ENCODE measurements at places on chromosomes 12 and 14.

GRCh38 chr12:1595026-1595561 lies 713 bp upstream of the FBXL14 start:
- peak; percentile 32 for DNase-seq

- no peak for DNase-seq
These were observed 5.3 kb upstream of the GLTP start for GRCh38 chr12:109885616-109886015.

GRCh38 chr12:74382983-74383382 lies 154.7 kb upstream of the ATXN7L3B start:
- no peak for DNase-seq

DNA sequence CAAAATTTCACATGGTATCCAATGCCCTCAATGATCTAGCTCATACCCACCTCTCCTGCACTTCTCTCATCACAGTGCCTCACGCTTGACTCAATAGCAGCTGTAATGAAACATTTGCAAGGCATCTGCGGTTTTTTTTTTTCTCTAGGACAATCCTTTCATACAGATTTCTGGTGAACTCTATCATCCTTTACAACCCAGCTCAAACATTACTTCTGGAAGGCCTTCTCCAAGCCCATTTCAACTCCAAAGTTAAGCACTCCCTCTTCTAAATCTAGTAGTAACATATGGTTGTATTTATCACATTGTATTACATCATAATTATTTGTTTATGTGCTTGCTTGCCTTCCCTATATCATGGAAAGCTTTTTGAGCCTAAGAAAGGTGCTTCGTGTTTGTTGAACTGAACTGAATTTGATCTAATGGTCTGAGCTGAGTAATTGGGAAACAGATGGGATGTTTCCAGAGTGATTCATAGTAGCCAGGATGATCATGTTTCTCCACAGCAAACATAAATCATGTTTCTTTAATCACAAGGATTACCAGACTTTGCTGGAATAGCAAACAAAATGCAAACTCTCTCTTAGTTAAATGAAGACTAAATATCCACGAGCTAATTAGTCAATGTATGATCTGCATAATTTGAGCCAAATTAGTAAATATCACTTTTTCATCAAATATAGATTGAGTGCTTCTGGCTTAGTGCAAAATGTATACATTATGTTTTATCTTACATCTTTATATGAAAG lies 14.3 kb downstream of the CFL2 start:
- DNase-seq, result no peak

DNA sequence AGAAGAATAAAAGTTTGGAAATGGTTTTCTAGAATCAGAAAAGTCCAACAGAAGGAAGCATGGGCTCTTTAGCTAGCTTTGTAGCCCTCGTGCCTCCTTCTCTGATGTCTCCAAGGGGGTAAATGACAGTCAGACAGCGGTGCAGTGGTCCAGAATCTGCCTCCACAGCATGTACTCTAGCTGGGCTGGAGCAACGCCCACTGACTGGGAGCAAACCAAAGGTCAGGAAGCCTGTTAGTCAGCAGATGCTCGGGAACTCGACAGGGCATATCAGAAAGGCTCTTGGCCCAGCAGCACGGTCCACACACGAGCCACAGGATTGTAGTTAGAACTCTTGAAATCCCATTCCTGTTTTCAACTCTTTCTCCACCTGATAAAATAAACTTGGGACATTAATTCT lies 164.3 kb downstream of the GRIN2B start:
- DNase-seq, result no peak

DNA sequence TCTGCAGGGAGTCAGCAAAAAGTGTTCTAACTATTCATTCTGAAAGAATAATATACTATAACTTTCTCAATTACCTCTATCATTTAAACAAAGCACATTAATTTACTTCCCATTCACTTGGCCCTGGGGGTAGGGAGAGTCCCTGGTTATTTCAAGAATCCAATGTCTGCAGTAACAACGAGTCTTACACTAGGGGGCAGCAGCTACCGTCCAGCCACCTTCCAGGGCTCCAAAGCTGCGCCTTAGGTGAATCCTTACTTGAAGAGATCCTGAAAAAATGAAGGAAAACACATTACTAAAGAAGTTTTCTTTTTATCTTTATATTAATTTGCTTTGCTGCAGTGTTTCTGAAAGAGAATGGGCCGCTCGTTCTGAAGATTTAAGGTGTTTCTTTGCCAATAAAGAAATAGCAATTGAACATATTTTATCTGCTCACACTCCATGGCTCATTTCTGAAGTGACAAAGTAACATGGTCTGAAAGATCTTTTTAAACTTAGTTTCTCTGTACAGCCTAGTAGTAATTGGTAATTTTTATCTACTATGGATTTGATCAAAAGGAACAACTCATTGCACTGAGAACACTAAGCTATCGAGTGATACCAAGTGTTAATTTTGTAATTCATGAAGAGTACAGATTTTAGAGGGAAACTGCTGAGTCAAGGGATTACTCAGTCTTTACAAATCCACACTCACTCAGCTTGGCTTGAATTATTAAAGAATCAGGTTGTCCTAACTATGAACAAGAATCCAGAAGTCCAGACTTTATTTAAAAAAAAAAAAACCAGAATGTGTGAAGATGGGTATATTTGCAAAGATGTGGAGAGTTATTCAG lies 27.6 kb downstream of the BHLHE41 start:
- peak; percentile 86 for DNase-seq

DNA sequence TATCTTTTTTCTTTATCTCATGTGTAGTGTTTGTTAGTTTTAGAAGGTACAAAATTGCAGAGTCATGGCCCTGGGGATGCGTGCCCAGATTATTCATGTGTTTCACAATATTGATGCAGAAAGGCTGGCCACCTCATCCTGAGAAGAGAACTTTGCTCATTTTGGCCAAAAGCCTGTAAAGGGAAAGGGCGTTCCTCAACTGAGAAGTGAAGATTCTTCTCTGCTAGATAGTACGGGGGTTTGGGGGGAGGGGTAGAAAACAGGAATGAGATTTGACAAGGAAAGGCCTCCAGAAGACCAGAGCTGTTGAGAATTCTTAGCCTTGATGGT lies 1.7 kb downstream of the MGST1 start:
- peak; percentile 93 for DNase-seq

DNA sequence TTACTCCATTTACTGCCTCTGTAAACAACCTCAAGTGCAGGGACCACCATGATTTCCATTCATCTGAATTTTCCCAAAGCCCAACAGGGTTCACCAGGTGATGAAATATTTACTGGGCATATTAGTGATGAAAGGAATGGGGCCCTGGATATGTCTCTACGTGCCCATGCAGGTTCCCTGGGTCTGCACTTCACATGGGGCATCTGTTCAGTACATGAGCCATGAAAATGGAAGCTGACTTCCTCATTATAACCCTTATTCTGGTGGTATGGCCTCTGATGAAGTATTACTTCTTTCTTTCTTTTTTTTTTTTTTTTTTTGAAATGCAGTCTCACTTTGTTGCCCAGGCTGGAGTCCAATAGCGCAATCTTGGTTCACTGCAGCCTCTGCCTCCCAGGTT lies 26.5 kb upstream of the CORO1C start:
- peak; percentile 19 for DNase-seq

DNA sequence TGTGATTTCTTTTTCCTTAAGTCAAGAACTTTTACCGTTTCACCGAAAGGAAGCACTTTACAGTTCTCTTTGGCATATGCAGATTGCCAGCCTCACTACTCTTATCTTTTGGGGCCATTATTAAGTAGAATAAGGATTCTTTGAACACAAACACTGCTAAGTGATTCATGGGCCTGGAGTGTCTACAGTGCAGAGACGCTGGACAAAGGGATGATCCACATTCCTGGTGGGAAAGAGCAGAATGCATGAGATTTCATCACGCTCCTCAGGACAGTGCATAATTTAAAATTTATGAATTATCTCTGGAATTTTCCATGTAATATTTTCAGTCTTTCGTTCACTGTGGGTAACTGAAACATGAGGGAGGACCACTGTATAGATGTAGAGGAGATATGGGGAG lies 90.2 kb downstream of the TTLL5 start:
- DNase-seq, result no peak

- no peak for DNase-seq
These were observed 58.4 kb downstream of the SLC25A47 start for GRCh38 chr14:100381395-100382105.

DNA sequence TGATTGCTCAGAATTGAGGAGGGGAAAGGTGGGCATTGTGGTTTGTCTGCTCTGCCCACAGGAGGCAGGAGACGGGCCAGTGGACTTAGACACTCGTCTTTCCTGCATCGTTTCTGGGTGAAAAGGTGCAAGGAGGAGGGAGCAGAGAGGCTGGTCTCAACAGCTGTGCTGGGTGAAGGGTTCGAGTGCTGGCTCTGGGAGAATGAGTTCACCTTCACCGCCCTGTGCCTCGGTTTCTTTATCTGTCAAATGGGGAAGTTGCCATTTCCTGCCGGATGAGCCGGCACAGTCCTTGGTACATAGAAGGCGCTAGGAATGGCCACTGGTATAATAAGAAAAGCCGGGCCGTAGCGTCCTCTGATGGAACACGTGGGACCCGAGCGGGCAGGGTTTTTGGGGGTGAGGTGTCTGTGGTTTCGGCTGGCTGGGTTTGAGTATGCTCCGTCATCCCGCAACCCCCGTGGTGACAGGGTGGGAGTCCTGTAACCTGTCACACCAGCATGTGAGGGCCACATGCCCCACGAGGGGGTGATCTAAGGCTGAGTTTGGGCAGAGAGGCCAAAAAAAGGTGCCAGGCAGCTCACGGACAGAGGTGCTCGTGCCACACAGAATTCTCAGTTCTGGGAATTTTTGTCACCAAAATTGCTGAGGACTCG lies 7.3 kb downstream of the BCL7A start:
- DNase-seq, result no peak

DNA sequence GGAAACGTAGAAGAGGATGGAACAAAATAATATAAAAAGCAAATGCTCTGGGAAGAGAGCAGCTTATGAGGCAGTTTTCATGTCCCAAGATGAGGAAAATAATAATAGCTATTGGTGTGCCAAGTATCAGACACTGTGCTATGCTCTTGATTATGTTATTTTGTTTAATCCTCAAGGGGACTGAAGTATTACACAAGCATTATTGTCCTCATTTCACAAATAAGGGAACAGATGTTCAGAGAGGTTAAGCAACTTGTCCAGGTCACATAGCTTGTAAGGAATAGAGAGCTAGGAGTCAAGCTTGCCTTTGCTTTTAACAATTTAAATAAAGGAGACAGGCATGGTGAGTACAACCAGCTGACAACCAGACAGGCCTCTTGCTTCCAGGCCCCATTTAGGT lies 26.9 kb upstream of the LTBP2 start:
- no peak for DNase-seq

DNA sequence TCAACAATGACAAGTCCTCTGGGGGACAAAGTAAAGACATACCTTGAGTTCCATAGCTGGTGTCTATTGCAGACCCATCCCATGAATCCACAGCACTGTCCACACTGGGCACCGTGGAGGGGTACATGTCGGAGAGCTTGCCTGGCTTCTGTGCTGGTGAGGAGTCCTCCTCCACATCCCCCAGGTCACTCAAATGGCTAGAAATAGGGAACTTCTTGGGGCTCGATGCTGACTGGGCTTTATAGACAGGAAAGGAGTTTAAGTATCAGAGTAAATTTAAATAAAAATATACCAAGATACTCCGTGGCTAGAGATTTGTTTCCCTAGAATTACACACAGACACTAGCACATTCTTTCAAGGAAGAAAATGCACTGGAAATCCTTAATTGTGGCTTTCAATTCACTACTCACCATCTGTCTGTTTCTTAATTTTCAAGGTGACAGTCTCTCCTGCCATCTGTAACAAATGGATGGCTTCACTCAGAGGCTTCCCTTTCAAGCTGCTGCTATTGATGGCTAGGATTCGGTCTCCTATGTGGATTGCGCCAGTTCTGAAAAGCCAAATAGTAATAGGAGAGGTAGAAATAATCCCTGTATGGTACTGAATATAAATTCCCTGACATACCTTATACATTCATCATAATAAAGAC lies 90.1 kb downstream of the HELB start:
- no peak for DNase-seq

- no peak for DNase-seq
These were observed 35.0 kb upstream of the NAV3 start for GRCh38 chr12:77795699-77796098.

DNA sequence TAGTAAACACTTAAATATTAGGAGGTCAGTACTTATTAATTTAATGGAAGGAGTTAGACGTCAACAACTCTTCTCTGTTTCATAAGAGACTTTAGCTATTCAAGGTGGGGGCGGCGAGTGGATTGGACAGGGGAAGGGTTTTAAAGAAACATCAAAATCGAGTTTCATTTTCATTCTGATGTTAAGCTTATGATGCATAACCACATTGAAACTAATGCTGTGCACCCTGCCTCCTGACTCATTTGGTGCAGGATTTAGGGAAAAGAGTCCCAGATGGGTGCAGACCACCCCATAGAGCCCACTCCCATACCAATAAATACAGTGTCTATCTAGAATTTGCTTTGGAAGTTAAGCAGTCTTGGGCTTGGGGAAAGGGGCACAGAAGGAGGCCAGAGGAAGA lies 7.4 kb downstream of the ZBTB39 start:
- DNase-seq, result no peak

DNA sequence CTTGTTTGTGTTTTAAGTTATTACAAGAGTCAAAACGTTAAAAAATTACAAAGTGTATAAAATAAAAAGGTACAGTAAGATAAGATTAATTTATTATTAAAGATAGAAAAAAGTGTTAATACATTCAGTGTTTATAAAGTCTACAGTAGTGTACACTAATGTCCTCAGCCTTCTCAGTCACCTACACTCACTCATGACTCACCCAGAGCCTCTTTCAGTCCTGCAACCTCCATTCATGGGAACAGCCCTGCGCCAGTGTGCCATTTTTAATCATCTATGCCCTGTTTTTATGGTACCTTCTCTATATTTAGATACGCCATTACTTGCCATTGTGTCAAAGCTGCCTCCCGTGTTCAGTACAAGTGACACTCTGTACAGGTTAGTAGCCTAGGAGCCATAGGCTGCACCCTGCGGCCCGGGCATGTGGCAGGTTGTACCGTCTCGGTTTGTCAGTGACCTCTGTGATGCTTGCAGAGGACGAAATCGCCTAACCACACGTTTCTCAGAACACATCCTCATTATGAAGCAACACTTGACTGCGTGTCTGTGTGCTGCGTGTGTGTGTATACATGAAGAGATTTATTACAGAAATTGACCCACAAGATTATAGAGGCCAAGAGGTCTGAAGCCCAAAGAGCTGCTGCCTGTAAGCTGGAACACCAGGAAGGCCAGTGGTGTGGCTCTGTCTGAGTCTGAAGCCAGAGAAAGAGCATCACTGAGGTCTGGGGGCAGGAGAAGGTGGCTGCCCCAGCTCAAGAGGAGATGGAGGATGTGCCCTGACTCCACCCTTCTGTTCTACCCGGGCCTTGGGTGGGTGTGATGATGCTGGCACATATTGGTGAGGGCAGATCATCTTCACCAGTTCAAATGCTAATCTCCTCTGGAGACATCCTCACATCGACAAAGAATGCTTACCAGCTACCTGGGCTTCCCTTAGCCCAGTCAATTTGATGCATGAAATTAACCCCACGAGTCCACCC lies 116.6 kb upstream of the C14orf180 start:
- no peak for DNase-seq

DNA sequence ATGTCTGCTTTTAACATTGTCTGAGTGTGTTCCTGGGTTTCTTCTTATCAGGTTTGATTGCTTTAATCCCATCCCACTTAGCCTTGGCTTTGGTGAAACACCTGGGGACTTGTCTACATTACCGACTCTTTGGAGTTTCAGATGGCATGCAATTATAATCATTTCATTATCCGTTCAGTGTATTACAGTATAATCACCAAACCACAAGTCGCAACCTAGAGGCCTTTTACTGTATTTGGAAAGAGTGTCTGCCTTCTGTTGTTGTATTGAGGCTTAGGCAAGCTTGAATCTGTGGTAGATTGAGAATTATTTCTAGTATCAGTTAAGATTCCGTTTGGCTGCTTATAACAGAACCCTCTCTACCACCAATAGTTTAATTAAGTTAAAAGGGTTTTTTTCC lies 103.9 kb downstream of the TGFB3 start:
- DNase-seq, result peak; percentile 10
